ELR (cell line): ENCODE measurements at places on chromosomes 1 and 21.

GRCh38 chr1:187877220-187877619, 1048.5 kb downstream of the PLA2G4A start:
- no peak for DNase-seq

DNA sequence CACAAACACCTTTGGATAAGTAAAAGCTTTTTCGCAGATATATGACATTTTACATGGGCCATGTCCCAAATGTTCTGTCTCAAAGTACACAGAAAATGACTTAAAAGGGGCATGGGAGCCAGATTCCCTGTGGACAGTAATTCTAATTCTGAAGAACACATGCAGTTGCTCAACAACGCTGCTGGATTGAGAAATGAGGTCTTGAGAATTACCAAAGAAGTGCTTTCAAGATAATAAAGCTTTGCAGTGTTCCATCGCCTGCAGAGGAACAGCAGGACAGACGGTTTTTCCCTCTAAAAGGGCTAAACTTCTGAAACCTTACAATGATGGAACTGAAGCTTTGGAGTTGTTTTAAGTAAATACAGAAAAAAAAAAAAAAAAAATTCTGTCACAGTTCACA, 55.3 kb upstream of the HSPA13 start:
- no peak for DNase-seq

GRCh38 chr1:205434738-205435137, 12.9 kb upstream of the LEMD1 start:
- DNase-seq, result no peak

- DNase-seq, result no peak
These were observed 15.7 kb downstream of the FAAP20 start for GRCh38 chr1:2178875-2179274.

DNA sequence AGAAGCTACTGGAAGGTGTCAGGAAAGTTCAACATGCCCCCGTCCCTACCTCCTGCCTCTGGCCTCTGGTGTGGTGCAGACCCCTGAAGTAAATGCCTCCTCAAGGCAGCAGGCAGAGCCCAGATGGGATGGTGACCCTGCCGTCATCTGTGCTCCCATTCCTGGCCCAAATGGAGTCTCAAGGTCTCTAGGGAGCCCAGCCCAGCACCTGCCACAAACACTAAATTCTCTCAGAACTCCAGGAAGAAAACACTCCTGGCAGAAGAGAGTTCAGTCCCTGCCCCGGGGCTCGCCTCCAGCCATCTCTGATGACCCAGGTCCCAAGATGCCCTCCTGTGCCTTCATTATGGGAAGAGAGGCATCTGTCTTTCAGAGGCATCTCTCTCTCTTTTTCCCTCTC, 261.6 kb upstream of the TMEM51 start:
- no peak for DNase-seq

DNA sequence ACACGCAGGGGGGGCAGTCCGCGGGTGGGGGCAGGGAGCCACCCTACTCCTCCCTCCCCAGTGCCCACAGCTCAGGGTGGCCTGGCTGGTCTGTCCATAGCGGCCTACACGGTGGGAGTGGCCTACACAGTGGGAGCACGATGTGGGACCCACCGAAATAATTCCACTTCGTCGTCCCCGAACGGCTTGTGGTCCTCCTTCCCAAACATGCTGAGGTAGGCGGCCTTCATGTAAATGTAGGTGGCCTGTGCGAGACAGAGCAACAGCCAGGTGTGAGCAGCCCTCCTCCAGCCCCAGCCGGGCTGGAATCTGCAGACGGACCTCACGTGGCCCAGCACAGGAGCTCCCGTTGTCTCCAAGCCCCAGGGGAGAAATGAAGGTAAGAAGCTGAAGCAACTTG, 34.4 kb downstream of the TTC39A start:
- no peak for DNase-seq

DNA sequence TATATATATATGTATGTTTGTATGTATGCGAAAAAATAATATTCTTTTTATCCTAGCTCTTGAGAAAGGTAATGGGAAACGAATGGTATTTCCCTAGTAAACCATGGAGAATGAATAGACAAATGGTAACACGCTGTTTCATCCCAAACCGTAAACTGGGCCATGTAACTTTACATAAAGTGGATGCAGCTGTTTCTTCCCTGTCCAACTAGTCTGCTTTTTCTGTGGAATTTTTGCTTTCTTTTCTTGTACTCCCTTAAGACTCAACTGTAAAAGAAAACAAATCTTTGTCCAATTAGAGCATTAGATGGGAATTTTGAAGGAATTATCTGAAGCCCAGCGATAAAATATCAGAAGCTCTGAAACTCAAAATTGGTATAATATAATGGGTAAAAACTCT, 198.1 kb downstream of the NFIA start:
- no peak for DNase-seq

DNA sequence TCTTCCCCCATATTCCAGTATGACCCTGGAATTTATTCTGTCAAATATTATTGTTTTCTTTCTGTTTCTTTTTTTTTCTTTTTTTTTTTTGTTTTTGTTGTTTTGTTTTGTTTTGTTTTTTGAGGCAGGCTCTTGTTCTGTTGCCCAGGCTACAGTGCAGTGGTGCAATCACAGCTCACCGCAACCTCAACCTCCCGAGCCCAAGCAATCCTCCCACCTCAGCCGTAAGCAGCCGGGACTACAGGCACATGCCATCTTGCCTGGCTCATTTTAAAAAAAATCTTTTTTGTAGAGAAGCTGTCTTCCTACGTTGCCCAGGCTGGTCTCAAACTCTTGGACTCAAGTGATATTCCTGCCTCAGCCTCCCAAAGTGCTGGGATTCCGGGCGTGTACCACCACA, 237.6 kb downstream of the SMYD3 start:
- DNase-seq, result no peak

DNA sequence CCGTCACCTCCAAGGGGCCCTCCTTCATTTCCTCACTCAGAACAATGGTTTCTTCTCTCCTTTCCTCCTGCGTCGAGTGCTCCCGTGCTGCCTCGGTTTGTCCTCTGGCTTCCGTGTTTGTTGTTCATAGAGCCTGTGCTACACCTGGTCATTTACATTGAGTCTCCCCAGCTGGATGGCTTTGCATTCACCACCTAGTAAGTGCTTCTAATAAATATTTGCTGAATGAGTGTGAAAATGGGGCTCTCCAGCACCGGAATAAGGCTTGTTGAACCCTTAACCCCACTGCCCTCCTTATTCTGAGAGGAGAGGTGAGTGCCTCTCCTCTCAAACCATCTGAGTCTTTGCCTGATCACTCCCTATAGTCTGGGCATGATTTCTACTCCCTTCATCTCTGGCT, 104.9 kb downstream of the CNIH3 start:
- DNase-seq, result no peak

GRCh38 chr1:5978452-5978851, 13.8 kb downstream of the NPHP4 start:
- DNase-seq, result peak; percentile 42

DNA sequence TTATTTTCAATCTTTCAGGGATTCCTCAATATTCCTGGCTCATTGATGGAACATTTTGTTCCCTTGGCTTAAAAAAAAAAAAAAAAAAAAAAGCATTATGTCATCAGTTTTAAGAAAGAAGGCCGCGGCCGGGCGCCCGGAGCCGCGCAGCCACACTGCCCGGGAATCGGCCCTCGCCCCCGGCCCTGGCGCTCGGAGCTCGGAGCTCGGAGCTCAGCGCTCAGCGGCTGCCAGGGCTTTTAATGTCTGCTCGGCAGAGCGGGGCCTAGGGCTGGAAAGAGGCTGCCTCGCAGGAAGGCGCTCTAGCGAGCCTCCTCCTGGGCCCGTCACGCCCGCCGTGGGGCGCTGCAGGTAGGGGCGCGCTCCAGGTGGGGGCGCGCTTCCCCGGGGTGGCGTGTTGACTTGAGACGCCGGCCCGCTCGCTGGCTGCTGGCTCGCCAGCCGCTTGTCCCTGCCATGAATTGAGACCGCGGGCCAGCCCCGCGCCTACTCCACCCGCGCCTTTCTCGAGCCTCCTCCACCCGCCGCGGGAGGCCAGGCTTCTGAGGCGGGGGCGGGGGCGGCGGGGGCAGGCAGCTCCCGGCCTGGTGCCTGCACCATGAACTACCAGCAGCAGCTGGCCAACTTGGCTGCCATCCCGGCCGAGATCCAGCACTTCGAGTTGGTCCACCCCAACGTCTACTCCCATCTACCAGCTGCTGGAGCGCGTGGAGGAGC, 5.4 kb upstream of the TDRD5 start:
- DNase-seq, result peak; percentile 13

GRCh38 chr1:156004843-156005584, 15.7 kb downstream of the SSR2 start:
- no peak for DNase-seq

DNA sequence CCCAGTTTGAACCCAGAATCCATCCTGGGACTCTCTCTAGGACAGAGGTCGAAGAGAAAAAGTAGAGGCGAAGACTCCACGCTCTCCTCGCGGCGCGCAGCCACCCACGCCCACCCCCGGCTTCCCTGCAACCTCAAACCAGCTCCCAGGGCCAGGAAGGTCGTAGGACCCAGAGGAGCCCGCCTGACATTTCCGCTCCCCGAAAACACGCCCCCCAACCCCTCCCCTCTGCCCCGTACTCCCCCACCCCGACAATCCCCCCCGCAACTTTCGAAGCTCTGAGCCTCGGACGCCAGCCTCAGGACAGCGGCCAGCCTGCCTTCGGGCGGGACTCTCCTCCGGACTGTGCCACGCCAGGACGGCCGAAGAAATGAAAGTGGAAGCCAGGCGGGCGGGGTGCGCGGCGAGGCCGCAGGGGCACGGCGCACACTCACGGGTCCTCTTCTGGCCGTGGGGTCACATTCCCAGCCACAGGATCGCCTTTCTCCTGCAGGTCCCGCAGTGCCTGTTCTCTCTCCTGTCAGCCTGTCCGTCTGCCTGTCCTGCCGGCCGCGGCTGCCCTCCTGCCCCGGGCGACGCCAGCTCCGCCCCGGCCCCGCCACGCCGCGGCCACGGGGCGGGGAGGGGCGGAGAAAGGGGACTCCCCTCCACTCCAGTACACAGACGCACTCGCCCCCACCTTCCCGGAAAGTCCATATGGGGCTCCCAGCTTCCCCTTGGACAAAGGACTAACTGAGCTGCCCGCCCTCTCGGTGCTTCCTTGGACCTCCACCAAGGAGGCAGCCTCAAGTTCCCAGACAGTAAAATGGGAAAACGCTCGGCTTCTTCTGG, at the start of gene MOB3C:
TSS of gene MOB3C (minus strand) at position 535 of the 831 bp plus-strand sequence. CDS start 3,490 bp downstream, outside the sequence.
- DNase-seq, result peak; percentile 80

- no peak for DNase-seq
These were observed 267.4 kb downstream of the KCNH1 start for GRCh38 chr1:210866532-210866931.

DNA sequence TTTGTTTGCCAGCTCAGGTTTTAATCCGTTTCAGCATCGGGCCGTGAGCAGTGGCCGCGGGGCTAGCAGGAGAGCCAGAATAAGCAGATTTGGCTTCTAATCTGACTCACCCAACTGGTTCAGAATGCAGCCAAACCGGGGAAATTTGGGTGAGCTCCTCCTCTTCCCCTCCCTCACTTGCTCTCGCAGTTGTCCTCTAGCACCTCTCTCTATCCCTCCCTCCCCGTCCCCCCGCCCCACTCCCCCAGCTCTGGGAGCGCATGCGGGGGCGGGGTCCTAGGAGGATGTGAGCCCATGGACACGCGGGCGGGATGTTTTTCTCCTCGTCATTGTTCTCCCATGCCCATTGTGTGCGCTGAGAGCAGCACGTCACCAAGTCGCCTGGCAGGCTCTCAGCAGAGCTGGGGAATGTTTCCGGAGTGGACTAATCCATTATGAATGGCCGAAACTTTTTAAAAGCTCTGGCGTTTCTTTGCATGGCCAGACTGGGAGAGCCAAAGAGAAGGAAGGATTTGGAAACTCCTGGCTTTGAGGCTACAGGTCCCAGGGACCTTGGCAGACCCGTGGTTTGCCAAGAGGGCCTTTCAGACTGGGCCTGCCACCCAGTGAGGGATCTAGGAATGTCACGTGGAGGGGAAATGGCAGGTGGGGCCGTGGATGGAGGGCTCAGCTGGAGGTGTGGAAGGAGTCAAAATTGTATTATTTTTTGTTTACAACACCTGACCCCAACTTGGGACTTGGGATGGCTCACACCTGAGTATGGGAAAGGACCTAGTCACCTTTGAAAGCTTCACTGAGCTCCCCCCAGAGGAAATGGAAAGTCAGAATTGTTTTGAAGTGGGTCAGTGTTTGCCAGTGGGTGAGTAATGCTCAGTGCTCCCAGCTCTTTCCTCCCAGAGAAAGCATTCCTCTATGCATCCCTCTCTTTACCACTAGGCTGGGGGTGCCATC, 39.2 kb downstream of the CDK18 start:
- peak; percentile 75 for DNase-seq

DNA sequence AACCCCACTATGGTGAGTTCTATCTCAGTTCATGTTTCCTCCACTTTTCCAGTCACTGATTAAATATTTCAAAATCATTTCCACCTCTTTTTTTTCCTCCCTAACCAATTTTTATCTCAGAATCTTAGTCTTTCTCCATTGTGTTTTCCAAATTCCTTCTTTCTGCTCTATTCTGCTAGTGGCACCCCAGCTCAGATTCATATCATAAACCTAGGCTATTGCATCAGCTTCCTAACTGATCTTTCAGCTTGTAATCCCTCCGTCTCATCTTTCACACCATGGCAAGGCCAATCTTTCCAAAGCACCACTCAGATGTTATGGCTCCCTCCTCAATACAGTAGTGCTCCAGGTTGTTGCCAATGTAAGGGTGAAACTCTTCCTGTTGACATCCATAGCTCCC, 631.9 kb downstream of the PLPP3 start:
- DNase-seq, result no peak

- DNase-seq, result no peak
These were observed 53.8 kb upstream of the CFAP126 start for GRCh38 chr1:161421456-161421855.

DNA sequence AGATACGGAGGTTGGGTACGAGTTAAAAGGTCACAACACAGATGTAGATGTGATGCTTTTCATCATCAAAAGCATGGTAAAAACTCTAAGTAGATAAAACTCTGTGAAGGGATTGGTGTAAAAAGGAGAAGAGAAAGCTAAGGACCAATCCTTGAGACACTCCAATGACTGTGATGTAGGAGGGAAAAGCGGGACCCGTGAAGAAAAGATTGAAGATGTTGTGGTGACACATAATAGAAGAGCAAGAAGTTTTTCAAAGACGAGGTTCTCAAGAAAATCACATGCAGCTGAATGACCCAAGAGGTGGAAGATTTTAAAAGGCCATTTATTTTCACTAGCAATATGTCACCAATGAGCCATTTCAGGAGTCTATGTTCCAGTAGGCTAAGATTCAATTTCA, 179.5 kb downstream of the MRPL39 start:
- no peak for DNase-seq

- no peak for DNase-seq
These were observed 206.9 kb downstream of the ASTN1 start for GRCh38 chr1:176957603-176958002.

DNA sequence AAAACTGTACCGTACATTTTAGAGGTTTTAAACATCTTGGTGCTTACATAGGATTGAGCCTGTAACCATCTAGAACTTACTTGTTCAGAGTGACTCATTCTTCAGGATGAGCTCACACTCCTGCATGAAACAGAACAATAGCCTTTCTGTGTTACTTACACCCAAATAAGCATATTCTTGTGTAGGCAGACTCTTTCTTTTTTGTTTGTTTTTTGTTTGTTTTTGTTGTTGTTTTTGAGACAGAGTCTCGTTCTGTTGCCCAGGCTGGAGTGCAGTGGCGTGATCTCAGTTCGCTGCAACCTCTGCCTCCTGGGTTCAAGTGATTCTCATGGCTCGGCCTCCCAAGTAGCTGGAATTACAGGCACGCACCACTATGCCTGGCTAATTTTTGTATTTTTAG, 3.8 kb upstream of the CA6 start:
- peak; percentile 87 for DNase-seq
